ENCODE measurements at places on chromosomes 7 and 10.
A peak's percentile ranks its signal among the peaks of the same experiment; 100 is the strongest.

GRCh38 chr7:31494421-31494820 lies 19.5 kb upstream of the ITPRID1 start:
- no peak for DNase-seq

DNA sequence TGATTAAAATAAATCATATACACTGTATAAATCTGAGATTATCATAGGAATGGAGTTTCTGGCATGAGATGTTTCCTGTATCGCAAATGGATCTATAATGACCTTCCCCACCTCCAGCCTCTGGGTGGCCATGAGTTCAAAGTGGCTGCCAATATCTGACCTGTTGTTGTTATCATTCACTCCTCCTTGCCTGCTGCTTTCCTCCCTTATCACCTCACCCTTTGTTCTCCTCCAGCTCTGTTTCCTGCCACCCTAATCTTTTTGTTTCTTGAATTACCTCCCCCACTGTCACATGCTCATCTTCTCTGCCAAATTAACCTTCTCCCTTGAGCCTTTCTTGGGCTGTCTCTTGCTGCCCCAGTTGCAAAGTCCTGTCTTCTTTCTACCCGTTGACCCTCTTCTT lies 12.0 kb downstream of the SCD start:
- no peak for DNase-seq

DNA sequence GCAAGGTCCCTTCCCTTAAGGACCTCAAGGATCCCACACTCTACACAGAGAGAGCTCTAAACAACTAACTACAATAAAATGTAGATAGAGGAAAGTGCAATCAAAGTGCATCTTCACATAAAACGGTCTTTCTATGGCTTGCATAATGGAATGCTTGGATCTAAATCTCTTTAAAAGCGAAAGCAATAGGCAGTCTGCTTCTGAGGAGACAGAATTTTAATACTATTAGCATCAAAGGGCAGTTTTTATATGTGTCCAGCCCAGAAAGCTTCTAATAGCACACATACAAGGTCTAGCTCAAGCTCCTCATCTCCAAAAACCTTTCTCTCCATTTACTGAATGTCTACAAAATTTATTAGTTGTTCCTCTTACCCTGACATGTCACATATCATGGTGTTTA lies 101.5 kb upstream of the C1GALT1 start:
- DNase-seq: no peak

- DNase-seq: no peak
Observed at GRCh38 chr7:69518705-69519077, 79.6 kb upstream of the AUTS2 start.

GRCh38 chr10:47239211-47239610 lies 60.8 kb upstream of the GDF10 start:
- DNase-seq: no peak

- no peak for DNase-seq
Observed at GRCh38 chr7:107865956-107866775, 24.8 kb upstream of the DLD start.

- no peak for DNase-seq
Observed at GRCh38 chr7:45106-46090, 147.0 kb upstream of the FAM20C start.

DNA sequence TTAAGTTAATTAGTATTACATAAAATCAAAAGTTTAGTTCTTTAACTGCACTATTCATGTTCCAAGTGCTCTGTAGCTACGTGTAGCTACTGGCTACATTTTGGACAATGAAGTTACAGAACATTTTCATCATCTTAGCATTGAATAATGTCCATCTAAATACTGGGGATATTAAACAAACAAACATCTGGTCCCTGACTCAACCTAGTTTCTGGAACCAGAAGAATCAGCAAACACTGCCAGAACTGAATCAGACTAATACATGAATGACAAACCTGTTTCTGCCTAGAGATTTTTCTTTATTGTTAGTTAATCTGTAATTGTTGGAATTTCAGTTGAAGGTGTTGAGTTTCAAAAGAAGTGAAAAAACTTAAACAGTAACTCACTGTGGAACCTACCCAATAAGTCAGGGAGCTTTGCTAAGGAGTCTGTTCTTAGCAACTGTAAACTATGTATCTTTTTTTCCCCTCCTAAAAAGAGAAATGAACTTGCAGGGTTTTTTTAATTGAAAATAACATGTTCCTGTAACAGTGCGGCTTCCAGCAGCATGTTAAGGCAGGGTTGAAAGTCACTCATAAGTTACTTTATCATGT lies 58.3 kb downstream of the CDK13 start:
- DNase-seq: peak; percentile 62

GRCh38 chr7:124032369-124033094 lies at the start of gene TMEM229A:
Gene TMEM229A, minus strand, starts transcription at chr7:124033067. Its CDS starts 64 bp downstream, at chr7:124033003.
- peak; percentile 2 for DNase-seq

GRCh38 chr10:71494980-71495381 lies 98.3 kb downstream of the CDH23 start:
- no peak for DNase-seq

DNA sequence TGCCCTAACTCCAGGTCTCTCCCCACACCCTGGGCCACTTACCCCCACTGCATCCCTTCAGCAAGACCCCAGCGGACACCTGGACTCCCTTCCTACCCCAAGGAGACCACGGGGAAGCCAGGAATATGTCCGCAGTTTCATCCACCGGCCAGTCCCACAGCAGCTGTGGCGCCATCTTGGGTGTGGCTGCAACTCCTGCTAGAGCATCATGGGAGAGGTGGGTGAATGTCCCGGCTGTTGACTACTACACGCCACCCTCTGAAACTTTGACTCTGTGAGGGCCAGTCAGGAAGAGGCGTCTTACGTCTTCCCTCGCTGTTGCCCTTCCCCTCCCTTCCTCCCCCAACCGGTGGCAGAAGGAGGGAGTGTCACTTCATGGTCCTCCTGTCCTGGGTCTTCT lies 238.3 kb upstream of the RNF32 start:
- no peak for DNase-seq

GRCh38 chr10:12067336-12067735 lies 1.4 kb upstream of the DHTKD1 start:
- DNase-seq: peak; percentile 27

DNA sequence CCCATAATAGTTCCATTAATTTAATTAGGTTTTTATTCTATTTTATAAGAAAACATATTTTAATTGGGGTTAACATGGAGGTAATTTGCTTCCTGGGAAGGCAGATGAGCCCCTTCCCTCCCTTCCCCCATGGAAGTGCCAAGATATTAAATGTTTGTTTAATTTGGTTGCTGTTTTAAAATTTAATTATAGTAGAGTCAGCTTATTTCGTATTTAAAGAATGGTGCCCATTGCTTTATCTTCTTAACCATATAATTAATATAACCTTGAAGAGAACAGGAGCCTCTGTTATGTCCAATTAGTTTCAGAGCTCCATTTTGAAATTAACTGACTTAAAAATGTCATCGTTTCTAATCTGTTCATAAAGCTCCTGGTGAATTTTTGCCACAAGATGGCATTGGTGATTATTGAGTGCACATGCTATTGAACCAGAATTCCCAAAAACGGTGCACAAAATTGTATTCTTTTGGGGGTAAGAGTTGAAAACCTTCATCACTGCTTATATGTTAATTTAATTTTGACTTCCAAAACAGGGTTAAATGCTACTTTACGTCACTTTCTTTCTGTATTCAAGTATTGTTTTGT lies 26.0 kb downstream of the KLHDC10 start:
- DNase-seq: no peak

- DNase-seq: no peak
Observed at GRCh38 chr10:8102708-8103401, 48.4 kb downstream of the GATA3 start.

DNA sequence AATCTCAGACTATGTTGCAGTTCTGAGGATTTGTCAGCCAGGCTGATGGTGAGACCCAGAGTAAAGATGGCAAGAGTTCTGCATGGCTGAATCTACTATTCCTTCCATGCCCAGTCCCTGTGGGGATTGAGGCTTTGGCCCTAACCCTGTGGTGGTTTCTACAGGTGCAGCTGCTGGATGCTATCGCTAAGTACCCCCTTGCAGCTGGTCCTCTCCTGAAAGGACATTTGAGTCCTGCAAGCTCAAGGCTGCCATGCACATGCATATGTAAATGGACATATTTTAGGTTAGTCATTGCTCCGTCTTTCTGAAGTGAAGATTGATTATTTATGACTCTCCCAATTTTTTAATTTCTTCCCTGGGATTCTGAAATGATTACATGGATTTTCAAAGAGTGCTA lies 1122.2 kb upstream of the CELF2 start:
- DNase-seq: no peak

DNA sequence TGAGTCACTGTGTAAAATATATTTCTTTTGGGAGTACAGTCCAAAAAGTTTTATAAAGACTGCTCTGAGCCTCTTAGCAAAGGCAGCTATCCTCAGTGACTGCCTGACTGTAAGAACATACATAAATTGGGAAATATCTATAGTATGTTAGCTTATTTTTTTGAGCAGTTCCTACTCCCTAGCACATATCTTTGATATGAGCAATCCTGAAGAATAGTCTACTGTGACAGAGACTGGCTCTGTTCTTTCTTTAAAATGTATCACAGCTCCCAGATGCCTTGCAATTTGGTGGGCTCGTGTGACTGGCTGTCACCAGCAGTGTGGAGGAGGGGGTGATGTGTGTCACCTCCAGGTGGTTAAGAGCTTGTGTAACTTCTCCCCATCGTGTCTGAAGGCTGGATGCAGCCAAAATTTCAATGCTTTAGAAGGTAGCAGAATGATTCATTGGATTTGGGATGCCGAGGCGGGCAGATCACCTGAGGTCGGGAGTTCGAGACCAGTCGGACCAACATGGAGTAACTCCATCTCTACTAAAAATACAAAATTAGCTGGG lies 47.9 kb downstream of the MTERF1 start:
- no peak for DNase-seq

- no peak for DNase-seq
Observed at GRCh38 chr7:64959072-64959747, 31.6 kb downstream of the ZNF117 start.

DNA sequence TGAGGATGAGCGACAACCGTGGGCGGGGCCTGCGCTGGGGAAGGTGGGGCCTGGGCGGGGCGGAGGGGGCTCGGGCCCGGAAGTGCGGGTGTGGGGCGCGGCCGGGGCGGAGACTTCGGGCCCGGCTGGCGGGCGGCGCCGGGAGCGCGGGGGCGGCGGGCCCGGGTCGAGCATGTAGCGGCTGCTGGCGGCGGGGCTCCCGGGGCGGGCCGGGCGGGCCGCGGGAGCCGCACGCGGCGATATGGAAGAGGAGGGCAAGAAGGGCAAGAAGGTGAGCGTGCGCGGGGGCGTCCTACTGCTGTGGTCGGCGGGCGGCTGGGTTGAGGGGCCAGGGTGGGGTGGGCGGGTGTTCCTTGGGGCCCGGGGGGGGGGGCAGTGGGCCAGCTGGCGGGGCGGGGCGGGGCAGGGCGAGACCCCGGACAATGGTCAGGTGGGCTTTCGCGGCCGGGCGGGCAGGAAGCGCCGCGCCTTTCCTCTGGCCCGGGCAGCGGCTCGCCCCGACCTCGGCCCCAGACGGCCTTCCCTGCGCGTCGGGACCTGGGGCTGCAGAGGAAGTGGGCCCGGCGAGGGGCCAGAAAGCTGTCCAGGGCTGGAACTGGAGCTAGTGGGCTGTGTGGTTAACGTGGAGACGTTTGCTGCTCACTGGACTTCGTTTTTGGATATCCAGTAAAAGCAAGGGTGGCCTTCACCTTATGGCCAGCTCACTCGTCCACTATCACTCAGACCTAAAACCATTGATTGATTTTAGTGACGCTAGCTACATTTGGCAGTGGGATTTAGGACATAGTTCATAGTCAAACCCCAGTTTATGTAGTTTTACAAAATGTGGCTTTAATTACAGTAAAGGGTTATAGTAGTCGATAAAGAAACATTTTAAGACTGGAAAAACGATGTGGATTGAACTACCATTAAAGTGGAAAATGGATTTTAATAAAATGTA lies at the start of gene CCM2:
Gene CCM2 (plus strand): TSS at position 109 of the 940 bp plus-strand sequence. CDS start 133 bp downstream, at position 242.
- DNase-seq: no peak

DNA sequence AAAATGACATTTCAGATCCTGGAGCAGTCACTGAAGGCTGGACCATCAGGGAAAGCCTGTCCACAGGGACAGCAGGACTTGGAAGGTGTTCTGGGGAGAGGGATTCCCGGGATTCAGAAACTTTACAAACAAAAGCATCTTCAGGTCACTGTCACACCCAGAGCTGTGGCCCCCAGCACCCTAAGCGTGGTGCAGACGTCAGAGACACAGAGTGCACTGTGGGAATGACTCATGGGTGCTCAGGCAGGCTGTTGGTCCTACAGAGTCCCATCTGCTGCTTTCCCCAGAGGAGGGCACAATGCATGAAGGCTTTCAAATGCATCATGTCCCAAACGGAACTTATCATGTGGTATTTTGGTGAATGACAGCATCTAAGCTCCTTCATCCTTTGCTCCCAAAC lies 13.1 kb upstream of the LRMDA start:
- no peak for DNase-seq

DNA sequence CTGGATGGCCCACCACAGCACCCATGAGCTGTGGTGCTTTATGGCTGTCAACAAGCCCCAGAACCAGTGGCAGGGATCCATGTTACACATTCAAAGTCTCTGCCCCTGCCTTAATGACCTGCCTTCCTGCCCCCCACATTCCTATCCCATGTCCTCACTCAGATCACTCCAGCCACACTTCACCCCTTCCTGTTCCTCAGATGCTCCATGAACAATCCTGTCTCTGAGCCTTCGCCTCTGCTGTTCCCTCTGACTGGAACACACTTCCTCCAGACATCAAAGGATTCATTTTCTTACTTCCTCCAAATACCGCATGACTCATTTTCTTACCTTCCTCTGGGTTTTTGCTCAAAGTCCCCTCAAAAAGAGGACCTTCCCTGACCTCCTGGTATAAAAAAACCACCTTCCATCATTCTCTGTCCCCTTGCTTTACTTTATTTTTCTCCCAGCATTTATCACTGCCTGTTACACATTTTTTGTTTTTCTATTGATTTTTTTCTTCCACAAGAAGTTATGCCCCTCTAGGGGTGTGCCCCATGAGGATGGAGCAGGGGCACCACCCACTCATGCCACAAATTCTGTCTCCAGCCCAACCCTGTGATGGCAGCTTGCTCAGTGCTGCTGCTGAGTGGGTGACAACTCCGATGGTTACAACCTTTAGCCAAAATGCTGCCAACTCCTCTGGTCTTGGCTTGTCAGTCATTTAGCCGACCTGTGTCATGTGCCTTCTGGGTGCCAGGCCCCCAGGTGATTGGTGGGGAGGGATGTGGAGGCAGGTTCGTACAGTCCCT lies 18.2 kb downstream of the COL13A1 start:
- no peak for DNase-seq

GRCh38 chr7:118350260-118350659 lies 125.8 kb downstream of the ANKRD7 start:
- no peak for DNase-seq

GRCh38 chr7:32858648-32859047 lies 32.9 kb downstream of the KBTBD2 start:
- no peak for DNase-seq

DNA sequence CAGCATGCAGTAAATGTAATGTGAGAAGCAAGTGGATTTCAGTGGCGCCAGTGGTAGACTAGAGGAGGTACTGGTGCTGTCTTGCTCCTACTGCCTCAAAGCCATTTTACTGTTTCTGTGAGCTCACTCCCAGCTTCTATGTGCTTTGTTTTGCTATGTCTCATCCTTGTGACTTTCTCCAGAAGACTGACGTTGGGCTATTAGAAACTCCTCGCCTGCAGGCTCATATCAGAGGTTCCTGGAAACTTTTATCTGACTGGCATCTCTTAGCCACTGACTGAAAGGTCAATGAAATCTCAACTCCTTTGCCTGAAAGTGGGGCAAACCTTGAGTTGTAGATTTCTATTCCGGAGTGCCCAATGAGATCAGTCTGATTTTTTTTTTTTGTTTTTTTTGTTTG lies 66.4 kb upstream of the SORCS1 start:
- DNase-seq: no peak
